Frontal cortex (tissue), 4 donors: ENCODE measurements at places on chromosomes 7 and 10.
A peak's percentile ranks its signal among the peaks of the same experiment; 100 is the strongest.

DNA sequence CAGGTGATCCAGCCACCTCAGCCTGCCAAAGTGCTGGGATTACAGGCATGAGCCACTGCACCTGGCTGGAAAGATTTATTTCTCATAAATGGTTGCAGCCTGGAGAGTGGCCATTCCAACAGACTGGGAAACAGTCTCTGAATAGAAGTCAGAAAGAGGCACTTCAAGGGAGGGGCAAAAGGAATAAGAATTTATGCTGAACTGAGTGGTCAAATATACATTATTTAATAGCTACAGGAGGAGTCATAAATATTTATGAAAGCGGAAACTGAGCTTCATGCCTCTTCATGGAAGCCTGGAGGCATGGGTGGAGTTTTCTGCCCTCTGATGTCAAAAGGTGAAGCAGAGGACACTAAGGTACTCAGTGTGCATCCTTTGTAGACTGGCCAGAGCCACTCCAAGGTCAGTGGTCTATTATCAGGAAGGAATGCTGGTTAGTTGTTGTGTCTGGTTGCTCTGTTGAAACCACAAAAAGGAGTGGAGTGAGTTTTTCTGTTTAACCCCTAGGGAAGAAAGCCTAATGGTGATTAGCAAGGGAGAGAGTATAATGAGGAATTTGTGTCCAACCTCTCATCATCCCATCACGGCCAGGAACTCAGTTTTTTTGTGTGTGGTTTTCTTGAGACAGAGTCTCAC is 9.3 kb upstream of the NRBF2 start:
- DNase-seq: no peak

GRCh38 chr7:7524121-7524520 is 11.6 kb downstream of the COL28A1 start:
- no peak for DNase-seq

- peak; percentile 80 for DNase-seq
Measured at GRCh38 chr10:101000915-101001658, 1.5 kb downstream of the LZTS2 start.

GRCh38 chr7:13293264-13294002 is 606.0 kb downstream of the ARL4A start:
- no peak for DNase-seq

DNA sequence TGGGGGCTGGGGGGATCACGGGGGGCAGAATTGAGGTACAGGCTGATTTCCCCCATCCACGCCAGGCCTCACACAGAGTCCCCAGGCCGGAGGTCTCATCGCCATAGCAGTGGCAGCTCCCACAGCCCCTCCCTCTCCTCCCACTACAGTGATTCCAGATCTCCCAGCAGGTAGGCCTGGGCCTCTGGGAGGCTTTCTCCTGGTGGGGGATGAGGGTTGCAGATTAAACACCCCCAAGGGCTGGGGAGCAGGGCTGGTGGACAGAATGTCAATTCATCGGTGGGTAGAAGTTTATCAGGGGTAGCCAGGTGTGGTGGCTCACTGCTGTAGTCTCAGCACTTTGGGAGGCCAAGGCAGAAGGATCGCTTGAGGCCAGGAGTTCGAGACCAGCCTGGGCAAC is 37.2 kb upstream of the HSPB1 start:
- no peak for DNase-seq

DNA sequence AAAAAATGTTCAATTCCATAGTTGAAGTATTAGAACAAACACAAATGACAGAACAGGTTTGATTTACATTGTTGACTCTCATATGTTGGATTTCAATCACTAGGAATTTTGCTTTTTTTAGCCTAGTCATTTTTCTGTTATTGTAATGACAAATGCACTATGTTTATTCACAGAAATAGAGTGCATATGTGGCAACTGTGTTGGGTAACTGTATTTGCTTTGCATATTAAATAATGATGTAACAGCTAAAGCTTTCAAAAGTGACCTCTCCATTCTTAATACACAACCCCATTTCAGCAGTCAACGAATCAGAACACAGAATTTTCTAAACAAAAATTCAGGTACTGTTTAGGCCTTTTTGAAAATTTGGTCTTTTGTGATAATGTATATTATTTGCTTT is 54.0 kb upstream of the SLC26A5 start:
- DNase-seq: no peak

- no peak for DNase-seq
Measured at GRCh38 chr10:131728286-131729228, 172.3 kb upstream of the PPP2R2D start.

DNA sequence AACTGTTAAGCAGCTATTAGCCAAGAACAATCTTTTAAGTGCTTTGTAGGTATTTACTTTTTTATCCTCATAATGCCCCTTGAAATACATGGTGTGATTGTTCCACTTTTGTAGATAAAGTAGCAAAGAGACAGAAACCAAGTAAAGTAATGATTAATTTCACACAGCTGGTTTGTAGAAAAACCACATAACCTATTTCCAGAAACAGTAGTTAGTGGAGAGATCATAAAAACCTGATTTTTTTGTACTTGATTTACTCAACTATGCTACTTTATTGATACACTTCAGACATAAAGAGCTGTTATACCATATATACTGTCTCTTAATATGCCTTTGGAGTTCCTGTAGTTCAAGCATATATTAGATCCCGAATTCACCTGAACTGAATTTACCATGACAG is 118.4 kb downstream of the SEMA3A start:
- DNase-seq: no peak
